ENCODE measurements at places on chromosomes 2 and 18.
A peak's percentile ranks its signal among the peaks of the same experiment; 100 is the strongest.

DNA sequence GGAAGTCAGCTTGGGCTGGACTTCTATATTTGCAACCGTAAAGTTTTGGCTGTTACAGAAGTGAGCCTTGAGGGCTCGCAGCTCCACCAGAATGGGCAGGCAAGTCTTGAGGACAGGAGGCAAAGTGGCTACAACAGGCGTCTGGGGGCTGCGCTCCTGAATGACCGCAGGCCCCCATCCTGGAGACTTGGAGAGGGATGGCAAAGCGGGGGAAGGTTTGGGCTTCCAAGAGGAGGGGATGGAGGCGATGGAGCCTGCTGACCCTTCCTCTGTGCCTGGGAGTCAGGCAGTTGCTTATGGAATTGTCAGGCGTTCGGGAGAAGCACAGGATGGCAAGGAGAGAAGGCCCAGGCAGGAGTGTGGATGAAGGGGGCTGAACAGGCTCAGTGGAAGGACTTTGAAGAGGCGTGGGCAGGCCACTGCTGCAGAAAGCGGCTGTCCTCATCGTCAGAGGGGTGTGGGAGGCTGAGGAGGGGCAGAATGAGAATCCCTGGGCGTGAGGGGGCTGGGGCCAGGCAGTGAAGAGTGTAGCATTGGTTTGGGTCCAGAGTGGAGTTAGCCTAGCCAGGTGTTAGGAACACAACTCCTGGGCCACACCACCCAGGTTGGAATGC is 72.3 kb downstream of the INHBB start:
- DNase-seq = no peak

GRCh38 chr2:71603311-71603811 is 150.0 kb downstream of the DYSF start:
- peak; percentile 53 for DNase-seq

DNA sequence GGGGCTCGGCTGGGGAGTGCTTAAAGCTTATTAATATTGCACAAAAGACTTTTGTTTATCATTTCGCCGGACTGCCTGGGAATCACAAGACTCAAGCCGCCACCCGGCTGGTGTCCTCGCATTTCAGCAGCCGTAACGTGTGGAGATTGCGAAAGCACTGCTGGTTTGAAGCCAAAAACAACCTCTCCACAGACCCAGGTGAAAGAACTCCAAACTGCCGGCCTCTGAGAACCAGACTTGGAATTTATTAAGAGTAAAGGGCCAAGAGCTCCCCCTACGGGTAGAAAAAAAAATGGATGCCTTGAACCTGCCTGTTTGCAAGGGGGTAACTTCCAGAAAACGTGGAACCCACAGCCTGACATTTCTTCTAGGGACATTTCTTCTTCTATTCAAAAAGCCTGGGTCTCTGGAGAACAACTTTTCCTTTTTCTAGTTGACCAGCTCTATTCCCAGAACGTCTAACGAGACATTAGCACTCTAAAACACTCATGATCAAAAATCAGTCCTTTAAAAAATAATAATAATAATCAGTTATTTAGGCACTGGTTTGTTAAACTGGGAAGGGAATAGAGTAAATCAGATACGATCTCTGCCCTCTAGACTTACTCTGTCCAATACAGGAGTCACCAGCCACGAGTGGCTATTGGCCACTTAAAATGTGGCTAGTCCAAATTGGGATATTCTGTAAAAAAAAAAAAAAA is 216.3 kb downstream of the C1D start:
- DNase-seq = peak; percentile 92

DNA sequence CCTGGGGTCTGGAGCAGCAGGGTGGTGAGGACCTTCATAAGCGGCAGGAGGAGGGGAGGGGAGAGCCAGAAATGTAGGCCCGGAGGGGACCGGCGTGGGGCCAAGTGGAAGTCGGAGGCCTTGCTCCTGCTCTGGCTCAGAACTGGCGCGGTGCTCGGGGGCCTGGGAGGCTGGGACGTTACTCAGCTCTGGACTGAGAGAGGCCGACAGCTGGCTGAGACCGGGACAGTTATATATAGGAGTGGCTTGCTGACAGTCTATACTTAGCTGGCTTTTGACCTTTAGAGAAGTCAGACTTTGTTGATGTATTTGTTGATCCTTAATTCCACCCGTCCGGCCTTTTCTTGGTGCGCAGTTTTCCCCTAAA is 15.7 kb downstream of the IGFBP5 start:
- DNase-seq = no peak

GRCh38 chr2:60527762-60528161 is 25.7 kb downstream of the BCL11A start:
- DNase-seq = peak; percentile 83

GRCh38 chr2:199983534-199983933 is 28.2 kb downstream of the MAIP1 start:
- no peak for DNase-seq
